HTR-8/SVneo (cell line): ENCODE measurements at places on chromosomes 7 and 10.

GRCh38 chr7:132077971-132078685, 498.1 kb downstream of the PLXNA4 start:
- no peak for DNase-seq

DNA sequence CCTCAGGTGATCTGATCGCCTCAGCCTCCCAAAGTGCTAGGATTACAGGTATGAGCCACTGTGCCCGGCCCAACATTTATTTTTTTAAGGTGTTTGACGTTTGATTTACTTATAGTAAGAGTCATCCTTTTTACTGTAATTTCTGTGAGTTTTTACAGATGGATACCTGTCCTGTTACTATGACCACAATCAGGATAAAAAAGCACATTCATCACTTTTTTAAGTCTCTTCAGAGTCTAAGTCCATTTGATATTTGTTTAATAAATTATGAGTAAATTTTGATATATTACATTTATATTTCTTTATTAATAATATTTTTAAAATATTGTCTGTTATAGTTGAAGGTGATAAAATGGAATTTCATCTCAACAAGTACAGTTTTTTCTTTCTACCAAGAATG, 300.5 kb upstream of the KAT6B start:
- no peak for DNase-seq

DNA sequence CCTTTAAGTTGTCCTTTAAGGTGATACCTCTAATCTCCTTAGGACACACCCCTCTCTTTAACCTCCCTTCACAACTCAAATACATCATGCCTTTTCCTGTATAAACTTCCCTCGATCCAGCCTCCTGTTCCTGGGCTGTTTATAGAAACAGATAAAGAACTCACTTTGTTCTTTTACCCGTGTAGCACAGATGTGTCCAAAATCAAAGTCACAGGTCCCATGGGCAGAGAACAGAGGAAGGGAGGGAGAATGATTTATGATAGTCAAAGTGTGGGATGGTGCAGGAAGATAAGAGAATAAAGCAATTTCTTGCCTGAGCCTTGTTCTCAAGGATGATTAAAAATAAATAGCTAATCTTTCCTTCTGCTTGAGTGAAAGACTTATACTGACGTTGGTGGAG, 50.3 kb upstream of the CABCOCO1 start:
- DNase-seq, result no peak

GRCh38 chr7:158735935-158736334, 31.3 kb upstream of the NCAPG2 start:
- DNase-seq, result no peak

GRCh38 chr10:81179324-81179723, 641.6 kb downstream of the SH2D4B start:
- DNase-seq, result no peak

- DNase-seq, result no peak
Measured at GRCh38 chr7:21269021-21269420, 158.9 kb upstream of the SP4 start.

GRCh38 chr10:108862676-108863350, 1060.5 kb downstream of the XPNPEP1 start:
- no peak for DNase-seq

DNA sequence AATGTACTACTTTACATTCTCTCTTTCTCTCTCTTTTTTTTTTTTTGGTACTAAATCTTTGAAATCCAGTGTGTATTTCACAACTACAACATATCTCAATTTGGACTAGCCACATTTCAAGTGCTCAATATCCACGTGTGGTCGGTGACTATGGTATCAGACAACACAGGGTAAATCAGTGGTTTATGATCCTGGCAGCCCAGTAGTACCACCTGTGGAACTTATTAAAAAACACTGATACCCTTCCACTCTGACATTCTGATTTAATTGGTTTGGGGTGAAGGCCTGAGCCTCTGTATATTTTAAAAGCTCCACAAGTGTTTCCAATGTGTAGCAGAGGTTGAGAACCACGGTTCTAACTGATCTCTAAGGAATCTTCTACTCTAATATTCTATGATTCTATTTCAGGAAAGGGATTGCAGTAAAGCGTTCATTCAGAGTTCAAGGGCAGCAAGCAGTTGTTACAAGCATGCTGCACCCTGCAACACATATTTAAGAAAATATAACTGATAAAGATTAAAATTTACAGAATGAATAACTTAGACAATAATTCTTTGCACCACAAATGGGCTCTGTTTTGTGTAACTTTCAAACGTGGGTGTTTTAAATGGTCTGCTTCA, 5.1 kb downstream of the CREB5 start:
- no peak for DNase-seq

DNA sequence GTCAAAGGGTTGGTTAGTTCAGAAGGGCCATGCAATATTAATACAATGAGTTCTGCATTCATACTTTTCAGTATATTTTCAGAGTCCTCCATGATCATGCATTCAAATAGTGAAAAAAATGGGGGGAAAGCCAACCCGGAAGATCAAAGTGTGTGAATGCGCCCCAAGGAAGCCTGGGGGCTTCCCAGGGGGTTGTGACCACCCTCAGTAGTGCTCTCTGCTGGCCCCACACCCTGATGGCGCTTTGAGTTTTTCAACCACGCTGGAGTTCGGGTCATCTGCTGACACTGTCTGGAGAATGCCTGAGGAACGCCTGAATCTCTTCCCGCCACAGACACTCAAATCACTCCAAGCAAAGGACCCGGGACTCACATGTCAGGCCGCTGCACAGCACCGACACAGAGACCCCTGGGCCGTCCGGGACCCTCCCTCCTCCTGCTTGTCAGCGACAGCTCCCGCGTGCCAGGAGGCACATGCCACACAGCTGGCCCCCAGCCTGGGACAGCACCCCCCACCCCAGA, 1.0 kb downstream of the TNS3 start:
- DNase-seq, result no peak

DNA sequence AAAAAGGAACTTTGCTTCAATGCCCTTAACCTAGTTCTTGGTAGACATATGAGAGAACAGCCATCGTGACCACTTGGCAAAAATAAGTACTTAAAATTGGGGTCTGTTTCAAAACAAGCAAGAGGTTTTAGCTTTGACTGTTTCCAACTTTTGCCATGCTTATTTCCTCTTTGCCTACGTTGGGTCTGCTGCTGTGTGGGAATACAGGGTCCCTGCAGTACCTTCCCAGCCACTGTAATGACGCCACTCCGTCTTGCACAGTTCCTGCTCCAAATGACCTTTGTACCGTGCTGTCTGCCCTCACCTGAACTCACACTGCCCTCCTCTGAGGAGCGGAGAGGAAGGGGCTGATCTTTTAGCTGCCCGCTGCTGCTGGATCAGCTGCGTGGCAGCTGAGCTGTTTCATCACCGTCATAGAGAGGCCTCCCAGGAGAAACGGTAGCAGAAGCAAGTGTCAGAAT, 133.1 kb downstream of the MAPK8 start:
- DNase-seq, result no peak

- DNase-seq, result no peak
Measured at GRCh38 chr10:102433619-102434046, 1.3 kb upstream of the CUEDC2 start.

DNA sequence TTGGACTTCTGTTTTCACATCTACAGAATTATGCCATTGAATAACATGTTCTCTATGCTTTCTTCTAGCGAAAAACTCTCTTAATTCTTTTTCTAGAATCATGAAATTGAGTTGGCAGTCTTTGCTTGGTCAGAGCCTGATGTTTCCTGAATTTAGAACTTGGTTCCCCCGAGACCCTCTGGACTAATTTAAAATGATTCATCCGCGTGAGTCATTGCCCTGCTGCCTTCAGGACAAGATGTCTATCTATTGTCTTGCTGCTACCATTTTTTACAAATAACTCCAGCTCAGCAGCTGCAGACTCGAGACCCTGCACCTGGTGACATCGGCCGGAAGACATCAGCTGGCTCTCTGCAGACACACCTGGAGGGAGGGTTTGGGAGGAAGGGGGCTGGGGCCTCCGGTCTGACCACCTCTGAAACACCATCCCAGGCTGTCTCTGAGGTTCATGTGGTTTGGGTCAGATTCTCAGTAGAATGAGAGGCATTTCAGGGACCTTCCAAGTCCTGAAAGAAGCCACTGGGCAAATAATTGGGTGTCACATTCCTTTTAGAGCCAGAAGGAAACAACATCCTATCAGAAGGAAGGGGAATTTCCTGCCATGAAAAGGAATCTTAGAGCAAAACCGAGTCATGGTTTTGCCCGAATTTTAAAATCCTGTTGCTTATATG, 20.9 kb upstream of the KLF6 start:
- no peak for DNase-seq

- no peak for DNase-seq
Measured at GRCh38 chr10:67492317-67493019, 203.5 kb downstream of the CTNNA3 start.

- no peak for DNase-seq
Measured at GRCh38 chr7:152887191-152887590, 127.6 kb downstream of the ACTR3B start.

- DNase-seq, result no peak
Measured at GRCh38 chr7:88116235-88116795, 103.5 kb downstream of the SRI start.

DNA sequence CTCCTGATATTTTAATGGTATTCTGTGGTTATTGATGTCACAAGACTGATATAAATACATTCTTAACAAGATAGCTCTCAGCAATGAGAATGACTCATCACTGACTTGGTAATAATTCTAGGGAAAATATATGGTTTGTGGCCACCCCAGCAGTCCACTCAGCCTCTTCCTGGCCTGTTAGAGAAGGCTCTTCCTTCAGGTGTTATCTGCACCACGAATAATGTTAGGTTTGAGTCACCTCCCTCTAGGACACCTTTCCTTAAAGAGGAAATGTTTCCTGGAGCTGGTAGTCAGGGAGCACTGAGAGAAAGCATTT, 163.3 kb downstream of the SVIL start:
- DNase-seq, result peak; percentile 77

- no peak for DNase-seq
Measured at GRCh38 chr10:123502983-123503382, 163.2 kb upstream of the GPR26 start.

GRCh38 chr10:5552376-5553321, 27.9 kb downstream of the CALML3 start:
- no peak for DNase-seq
